ENCODE measurements at places on chromosomes 4 and X. TPM values are rescaled to one million over a fixed set of nuclear protein-coding genes. Genes with fewer than 3 reads are reported as not detected.
A peak's percentile ranks its signal among the peaks of the same experiment; 100 is the strongest.

- H3K4me1 ChIP-seq, result no peaks in the 10 kb centered on the region
- no peaks in the 10 kb centered on the region for H3K36me3 ChIP-seq
- no peak for DNase-seq
- no peak overlapping the region for H3K4me3 ChIP-seq
- no peaks in the 10 kb centered on the region for H3K27me3 ChIP-seq
Observed at GRCh38 chrX:21733705-21734104, 24.2 kb downstream of the SMPX start.

DNA sequence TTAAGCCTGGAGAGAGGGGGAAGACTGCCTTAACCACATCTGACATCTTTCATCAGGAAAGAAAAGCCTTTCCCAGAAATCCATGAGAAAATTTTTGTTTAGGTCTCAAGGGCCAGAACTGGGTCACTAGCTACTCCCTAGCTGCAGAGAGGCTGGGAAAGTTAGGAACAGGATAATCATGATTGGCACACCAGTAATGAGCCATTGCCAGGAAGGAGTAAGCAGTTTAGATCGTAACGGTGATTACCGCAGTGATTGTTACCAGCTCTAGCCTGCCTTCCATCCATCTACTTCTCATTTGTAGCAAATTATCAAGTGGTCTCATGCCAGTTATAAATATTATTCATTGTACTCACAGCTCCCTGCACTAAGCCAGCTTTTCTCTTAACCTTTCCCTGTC is 22.7 kb upstream of the STX18 start:
- no peaks in the 10 kb centered on the region for H3K36me3 ChIP-seq
- no peaks in the 10 kb centered on the region for H3K4me1 ChIP-seq
- no peak overlapping the region for H3K4me3 ChIP-seq

DNA sequence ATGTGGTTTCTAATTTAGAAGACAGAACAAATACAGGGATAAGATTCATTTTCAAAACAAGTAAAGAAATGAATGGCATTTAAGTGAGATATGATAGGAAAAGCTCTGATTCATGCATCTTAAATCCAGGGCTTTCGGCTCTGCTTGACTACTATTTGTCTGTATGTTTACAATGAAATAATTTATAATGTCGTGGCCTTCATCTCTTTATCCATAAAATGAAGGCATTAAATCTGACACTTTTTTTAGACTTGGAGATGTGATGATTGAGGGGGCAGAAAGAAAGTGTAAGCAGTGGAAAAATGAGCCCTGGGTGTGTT is 115.7 kb upstream of the KIT start:
- peaks cover 6% of the 10 kb centered on the region for H3K4me1 ChIP-seq
- H3K4me3 ChIP-seq, result no peak overlapping the region
- no peak for DNase-seq
- H3K27ac ChIP-seq, result no peak overlapping the region
- H3K36me3 ChIP-seq, result no peaks in the 10 kb centered on the region

DNA sequence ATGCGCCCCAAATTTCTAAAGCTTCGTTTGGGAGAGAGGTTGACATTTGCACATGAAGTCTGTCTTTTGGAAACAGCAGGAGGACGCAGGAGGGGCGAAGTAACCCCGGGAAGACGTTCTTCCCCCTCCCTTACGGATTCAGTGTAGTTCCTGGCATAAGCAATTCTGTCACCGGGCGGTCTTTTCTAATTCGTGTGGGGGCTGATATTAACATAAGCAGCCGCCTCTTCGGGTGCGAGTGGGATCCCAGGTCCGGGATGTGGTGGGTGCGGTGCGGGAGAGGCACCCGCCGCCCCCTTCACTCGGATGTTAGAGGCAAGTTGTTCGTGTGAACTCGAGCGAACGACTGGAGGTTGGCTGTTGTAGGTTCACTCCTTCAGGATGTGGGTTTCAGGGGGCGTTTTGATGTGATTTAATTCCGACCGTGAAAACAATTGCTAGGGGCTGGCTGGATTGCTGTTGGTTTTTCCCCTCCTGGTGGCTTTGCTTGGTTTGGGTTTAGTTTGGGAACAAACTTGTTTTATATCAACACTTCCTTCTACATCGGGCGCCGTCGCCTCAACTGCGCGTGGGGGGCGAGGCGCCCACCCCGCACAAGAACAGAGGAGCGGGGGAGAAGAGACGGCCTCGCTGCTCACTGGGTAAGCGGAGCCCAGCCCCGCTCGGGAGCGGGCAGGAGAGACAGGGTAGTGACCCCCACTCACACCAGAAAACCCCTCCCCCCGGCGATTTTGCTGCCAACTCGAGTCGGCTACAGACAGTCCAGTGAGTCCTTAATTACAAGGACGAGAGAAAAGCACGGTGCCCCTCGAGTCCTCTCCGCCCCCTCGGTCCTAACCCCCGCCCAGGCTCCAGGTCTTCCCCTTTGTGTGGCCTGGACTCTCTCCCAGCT is 2.9 kb upstream of the LEF1 start:
- H3K27me3 ChIP-seq, result peaks cover 34% of the 10 kb centered on the region
- no peak overlapping the region for H3K27ac ChIP-seq
- peaks cover 27% of the 10 kb centered on the region for H3K4me1 ChIP-seq
- DNase-seq, result no peak

DNA sequence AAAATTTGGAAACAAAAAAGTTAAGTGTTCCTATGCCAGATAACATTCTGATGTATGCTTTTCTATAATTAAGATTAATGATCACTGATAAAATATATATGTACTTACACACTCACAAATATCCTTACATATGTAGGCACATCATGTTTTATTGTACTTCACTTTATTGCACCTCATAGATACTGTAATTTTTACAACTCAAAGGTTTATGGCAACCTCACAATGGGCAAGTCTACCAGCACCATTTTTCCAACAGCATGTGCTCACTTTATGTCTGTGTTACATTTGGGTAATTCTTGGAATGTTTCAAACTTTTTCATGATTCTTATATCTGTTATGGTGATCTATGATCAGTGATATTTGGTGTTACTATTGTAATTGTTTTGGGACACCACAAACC is 57.8 kb upstream of the GPRIN3 start:
- no peaks in the 10 kb centered on the region for H3K36me3 ChIP-seq
- H3K27ac ChIP-seq, result no peak overlapping the region
- DNase-seq, result no peak
- no peak overlapping the region for H3K4me3 ChIP-seq

DNA sequence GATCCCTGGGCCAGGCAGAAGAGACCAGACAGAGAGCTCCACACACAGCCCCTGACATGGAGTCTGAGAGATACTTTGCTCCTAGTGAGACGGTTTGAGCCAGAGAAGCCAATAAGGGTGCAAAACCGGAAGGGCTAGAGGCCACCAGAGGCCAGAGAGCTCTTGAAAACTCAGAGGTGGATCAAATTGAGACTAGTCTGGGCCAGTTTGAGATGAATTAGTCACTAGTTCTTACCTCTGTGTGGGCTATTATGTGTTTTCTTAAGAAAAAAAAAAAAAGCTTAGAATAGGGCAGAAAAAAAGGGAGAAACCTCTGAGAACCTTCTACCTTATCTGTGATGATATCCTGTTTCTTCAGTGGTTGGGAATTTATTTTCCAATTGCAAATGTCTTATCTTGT is 110.4 kb upstream of the EDNRA start:
- H3K36me3 ChIP-seq, result no peaks in the 10 kb centered on the region
- no peaks in the 10 kb centered on the region for H3K27me3 ChIP-seq
- peak overlapping the region; percentile 22 for H3K27ac ChIP-seq
- no peak overlapping the region for H3K4me3 ChIP-seq

- H3K27me3 ChIP-seq, result no peaks in the 10 kb centered on the region
- no peaks in the 10 kb centered on the region for H3K36me3 ChIP-seq
- H3K4me1 ChIP-seq, result no peaks in the 10 kb centered on the region
- no peak overlapping the region for H3K27ac ChIP-seq
Observed at GRCh38 chr4:167475951-167476350, 241.7 kb upstream of the SPOCK3 start.

- H3K4me1 ChIP-seq, result peaks cover 8% of the 10 kb centered on the region
- peak; percentile 81 for DNase-seq
- H3K27me3 ChIP-seq, result no peaks in the 10 kb centered on the region
Observed at GRCh38 chr4:105683038-105683437, 25.5 kb downstream of the INTS12 start.

DNA sequence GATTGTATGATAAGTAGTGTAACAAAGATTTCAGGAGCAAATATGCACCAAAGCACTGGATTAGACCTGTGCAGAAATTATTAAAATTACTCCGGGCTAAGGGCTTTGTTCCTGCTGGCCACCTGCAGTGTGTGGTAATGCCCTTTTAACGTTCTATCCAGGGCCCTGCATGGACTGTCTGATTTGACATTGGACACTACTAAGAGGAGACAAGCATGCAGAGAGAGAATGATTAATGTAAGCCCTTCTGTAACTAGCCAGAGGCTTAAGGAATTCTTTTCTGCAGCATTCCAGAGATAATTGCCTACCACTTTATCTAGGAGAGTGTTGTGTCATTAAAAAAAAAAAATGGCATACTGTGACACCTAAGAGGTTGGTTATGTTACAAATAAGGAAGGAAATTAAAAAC is 117.0 kb downstream of the PCDH7 start:
- no peaks in the 10 kb centered on the region for H3K36me3 ChIP-seq
- H3K27ac ChIP-seq, result no peak overlapping the region
- H3K27me3 ChIP-seq, result no peaks in the 10 kb centered on the region
- H3K4me1 ChIP-seq, result no peaks in the 10 kb centered on the region
- no peak overlapping the region for H3K4me3 ChIP-seq

GRCh38 chrX:43314525-43314924 is 341.6 kb upstream of the MAOA start:
- H3K36me3 ChIP-seq, result no peaks in the 10 kb centered on the region
- H3K4me3 ChIP-seq, result no peak overlapping the region
- H3K27me3 ChIP-seq, result no peaks in the 10 kb centered on the region
- no peak for DNase-seq

DNA sequence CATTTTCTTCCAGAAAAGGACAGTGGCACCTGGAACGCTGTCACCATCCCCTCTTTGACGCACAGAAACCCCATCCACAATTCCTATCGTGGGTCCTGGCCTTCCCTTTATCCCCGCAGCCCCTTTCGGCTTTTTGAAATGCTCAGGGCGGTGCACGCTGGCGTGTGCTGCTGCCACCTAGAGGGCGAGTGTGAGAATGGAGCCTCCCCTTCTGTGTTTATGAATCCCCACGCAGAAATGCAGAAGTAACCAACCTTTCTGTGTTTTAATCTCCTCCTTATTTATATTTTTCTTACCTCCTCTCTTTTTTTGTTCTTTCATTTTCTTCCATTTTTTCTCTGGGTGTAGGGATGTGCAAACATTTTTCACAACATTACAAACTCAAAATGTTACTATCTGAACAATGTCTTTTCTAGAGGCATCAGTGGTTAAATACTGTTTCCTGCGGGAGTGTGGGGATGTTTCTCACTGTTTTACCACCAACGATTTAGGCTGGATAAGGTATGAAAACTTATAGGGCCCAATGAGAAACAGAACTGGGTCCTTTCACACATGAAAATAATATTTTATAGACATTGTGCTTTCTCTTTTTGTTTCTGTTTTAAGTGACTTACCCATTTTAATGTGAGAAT is 50.0 kb downstream of the TMA16 start:
- H3K36me3 ChIP-seq, result no peaks in the 10 kb centered on the region
- peaks cover 5% of the 10 kb centered on the region for H3K4me1 ChIP-seq
- peak; percentile 77 for DNase-seq
- H3K4me3 ChIP-seq, result peak overlapping the region; percentile 38
- H3K27ac ChIP-seq, result no peak overlapping the region
- H3K27me3 ChIP-seq, result no peaks in the 10 kb centered on the region

- H3K4me1 ChIP-seq, result no peaks in the 10 kb centered on the region
- no peak for DNase-seq
- H3K36me3 ChIP-seq, result peaks cover 74% of the 10 kb centered on the region
- no peak overlapping the region for H3K27ac ChIP-seq
Observed at GRCh38 chr4:48841045-48841827, 10.3 kb downstream of the OCIAD1 start.

- no peak overlapping the region for H3K27ac ChIP-seq
- H3K27me3 ChIP-seq, result no peaks in the 10 kb centered on the region
- no peak overlapping the region for H3K4me3 ChIP-seq
- H3K36me3 ChIP-seq, result no peaks in the 10 kb centered on the region
- DNase-seq, result no peak
- no peaks in the 10 kb centered on the region for H3K4me1 ChIP-seq
Observed at GRCh38 chr4:178306565-178306964, 864.3 kb upstream of the AGA start.

- no peaks in the 10 kb centered on the region for H3K4me1 ChIP-seq
- H3K27ac ChIP-seq, result peak overlapping the region; percentile 84
- H3K27me3 ChIP-seq, result no peaks in the 10 kb centered on the region
- H3K4me3 ChIP-seq, result no peak overlapping the region
- no peaks in the 10 kb centered on the region for H3K36me3 ChIP-seq
- no peak for DNase-seq
Observed at GRCh38 chrX:71067089-71067488, 1.0 kb downstream of the SNX12 start.

DNA sequence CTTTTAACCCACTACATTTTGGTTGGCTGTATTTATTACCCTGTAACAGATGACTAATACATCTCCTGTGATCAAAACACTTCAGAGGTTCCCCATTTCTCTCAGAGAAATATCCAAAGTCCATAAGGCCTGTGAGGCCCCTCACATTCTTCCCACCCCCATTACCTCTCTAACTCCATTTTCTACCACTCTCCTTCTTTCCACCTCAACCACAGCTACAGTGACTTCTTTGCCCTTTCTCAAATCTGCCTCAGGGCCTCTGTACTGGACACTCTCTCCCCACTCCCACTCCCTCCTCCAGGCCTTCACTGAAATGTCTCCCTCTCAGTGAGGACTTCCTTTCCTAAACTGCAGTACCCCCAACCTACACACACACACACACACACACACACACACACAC is 8.4 kb upstream of the TMEM144 start:
- no peaks in the 10 kb centered on the region for H3K4me1 ChIP-seq
- H3K36me3 ChIP-seq, result no peaks in the 10 kb centered on the region
- H3K4me3 ChIP-seq, result no peak overlapping the region
- no peaks in the 10 kb centered on the region for H3K27me3 ChIP-seq
- H3K27ac ChIP-seq, result no peak overlapping the region

GRCh38 chr4:48431401-48431800 is 51.7 kb upstream of the SLC10A4 start:
- no peak overlapping the region for H3K4me3 ChIP-seq
- DNase-seq, result no peak
- H3K27me3 ChIP-seq, result no peaks in the 10 kb centered on the region
- no peak overlapping the region for H3K27ac ChIP-seq

- no peaks in the 10 kb centered on the region for H3K36me3 ChIP-seq
- DNase-seq, result no peak
- H3K27ac ChIP-seq, result no peak overlapping the region
- no peaks in the 10 kb centered on the region for H3K27me3 ChIP-seq
- H3K4me1 ChIP-seq, result no peaks in the 10 kb centered on the region
Observed at GRCh38 chr4:172951679-172952451, 216.7 kb upstream of the GALNT7 start.

Gene NDST3
- not detected for total RNA-seq

Gene TENM3
- total RNA-seq, result 0.33 TPM

Gene ABRAXAS1
- 22.2 TPM for total RNA-seq

Gene NAA11
- total RNA-seq, result not detected

Gene ACSL4
- total RNA-seq, result 78.6 TPM

Gene CTAG1B
- not detected for total RNA-seq

Gene CLNK
- not detected for total RNA-seq

Gene ALB
- not detected for total RNA-seq

Gene MAGEC2
- total RNA-seq, result not detected

All from upper lobe of left lung (tissue), 6 donors.